CD4-positive, alpha-beta T cell treated with Interleukin-6 for 4 hours (primary cell): ENCODE measurements at places on chromosomes 11 and 22.

DNA sequence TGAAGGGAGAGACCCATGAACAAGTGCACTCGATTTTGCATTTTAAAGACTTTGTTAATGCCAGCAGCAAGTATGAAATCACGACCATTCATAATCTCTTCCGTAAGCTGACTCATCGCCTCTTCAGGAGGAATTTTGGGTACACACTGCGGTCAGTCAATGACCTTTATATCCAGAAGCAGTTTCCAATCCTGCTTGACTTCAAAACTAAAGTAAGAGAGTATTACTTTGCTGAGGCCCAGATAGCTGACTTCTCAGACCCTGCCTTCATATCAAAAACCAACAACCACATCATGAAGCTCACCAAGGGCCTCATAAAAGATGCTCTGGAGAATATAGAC, 5.9 kb downstream of the SERPIND1 start:
- no peak for DNase-seq

GRCh38 chr11:12200279-12200990, 90.0 kb downstream of the MICAL2 start:
- no peak for DNase-seq

DNA sequence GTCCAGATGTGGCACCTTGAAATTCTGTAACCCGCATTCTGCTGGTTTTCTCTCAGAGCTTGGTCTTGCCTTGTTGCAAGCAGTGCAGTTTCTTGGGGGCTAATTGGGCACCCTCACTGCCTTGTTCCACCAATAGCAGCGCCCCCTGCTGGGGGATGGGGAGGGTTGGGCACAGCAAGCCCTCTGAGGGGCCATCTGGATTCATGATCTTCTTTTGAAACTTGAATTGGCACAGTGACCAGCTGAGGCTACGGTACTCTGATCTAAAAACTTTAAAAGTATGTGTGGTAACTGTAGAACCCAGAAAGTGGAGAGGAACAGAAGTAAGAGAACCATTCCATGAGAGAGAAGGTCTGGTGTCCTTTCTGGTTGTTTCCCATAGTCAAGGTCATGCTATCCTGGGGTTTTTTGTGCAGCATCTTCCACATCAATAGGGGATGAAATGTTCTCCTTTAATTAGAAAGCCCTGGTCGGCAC, 64.2 kb downstream of the MED15 start:
- peak; percentile 77 for DNase-seq

- DNase-seq, result no peak
These were observed 35.6 kb downstream of the KCNC1 start for GRCh38 chr11:17770048-17770652.

DNA sequence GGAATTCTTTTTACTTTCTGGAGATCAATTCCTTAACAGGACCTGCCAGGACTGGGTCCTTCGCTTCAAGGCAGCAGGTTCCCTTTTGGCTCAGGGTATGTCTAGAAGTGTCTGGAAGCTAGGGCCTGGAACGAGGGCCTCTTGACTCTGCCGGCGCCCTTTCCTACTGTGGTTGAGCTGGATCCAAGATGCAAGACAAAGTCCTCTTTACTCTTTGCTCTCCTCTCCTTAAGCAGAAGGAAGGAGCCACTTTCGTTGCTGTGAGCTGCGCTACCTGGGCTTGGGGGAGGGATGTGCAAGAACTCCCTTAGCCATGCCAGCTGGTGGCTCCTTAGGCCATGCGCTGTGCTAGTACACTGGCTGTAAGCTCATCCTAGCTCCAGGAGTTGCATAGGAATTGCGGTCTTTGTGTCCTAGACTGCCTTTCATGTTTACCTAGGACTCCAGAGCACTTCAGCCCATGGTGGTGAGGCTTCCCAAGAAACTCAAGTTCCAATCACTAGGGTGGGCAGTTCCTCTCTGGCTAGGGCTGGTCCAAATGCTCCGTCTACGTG, 18.1 kb downstream of the GLB1L2 start:
- no peak for DNase-seq

DNA sequence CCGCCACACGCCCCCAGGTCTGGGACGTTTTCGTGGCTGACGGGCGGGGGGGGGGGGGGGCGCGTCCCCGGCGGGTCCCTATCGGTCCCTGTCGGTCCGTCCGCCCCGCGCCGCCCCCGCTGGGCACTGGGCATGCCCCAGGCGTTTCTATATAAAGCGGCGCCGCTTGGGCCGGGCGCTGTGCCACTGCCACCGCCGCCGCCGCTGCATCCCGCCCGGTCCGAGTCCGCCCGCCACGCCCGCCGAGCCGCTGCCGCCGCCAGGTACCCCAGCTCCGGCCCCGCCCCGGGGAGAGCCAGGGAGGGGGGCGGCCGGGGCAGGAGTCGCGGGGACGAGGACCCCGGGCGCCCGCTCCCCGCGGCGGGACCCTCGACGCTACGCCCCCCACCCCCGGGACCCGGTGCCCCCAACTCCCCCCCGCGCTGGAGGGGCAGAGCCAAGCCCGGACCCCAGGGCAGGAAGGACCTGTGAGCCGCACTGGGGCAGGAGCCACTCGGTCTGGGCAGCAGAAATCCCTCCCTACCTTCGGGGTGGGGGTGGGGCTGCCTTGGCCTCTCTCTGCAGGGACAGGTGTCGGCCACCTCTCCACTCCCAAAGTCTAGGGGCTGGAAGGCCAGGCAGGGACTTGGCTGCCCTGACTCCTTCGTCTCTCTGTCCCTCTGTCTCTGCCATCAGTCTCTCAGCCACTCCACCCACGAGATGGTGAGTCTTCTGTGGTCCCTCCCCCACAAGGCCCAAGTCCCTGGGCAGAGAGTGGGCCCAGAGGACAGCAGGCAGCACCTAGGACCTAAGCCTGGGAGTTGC, at the start of gene CARNS1:
Gene CARNS1, plus strand, starts transcription at position 178 of the 804 bp plus-strand sequence. Its CDS starts 522 bp downstream, at position 700.
- DNase-seq, result peak; percentile 45

DNA sequence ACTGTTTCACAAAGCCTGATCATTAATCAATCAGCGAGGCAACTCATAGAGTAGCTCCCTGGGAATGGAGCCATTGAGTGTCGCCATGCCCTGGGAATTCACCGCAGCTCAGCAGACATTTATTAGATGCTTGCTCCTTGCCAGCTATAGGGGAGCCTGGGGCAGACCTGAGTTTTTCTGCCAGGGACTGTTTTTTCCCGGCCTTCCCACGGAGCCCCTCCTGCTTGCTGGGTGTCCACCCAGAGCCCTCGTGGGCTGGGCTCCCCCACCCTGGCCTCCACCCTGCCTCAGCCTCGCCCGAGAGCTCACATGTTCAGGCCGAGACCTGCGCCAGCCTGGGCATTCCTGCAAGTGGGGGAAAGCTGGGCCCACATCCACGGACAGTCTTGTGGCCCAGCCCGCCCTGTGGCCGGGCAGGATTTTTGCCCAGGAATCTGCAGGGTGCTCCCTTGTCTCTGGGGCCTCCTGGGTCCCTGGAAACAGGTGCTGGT, 64.9 kb downstream of the SMIM38 start:
- DNase-seq, result no peak

- peak; percentile 37 for DNase-seq
These were observed 787 bp downstream of the SMDT1 start for GRCh38 chr22:42080287-42080686.
